OCI-LY7 (cell line): ENCODE measurements at places on chromosomes 5 and 9.

DNA sequence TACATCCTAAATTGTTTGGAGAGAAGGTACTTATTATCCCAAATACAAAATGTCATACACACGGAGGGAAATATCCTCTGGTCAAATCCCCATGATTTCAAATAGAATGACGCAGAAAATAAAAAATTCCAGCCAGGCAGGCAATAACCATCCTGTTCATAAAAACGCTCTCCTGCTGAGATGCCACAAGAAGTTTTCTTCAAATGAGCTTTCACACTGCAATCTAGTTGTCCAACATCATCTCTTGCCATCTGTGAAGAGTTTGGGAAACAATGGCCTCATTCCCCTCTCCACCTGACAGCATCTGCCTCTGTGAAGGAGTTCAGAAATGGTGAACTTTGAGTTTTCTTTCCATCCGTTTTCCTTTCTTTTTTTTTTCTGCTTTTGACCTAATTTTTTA lies 83.3 kb upstream of the SLC30A5 start:
- DNase-seq = no peak

- DNase-seq = no peak
These were observed 129.6 kb downstream of the KCNIP1 start for GRCh38 chr5:170633235-170634081.

GRCh38 chr5:39426746-39427105 lies 1.9 kb upstream of the DAB2 start:
- DNase-seq = no peak

DNA sequence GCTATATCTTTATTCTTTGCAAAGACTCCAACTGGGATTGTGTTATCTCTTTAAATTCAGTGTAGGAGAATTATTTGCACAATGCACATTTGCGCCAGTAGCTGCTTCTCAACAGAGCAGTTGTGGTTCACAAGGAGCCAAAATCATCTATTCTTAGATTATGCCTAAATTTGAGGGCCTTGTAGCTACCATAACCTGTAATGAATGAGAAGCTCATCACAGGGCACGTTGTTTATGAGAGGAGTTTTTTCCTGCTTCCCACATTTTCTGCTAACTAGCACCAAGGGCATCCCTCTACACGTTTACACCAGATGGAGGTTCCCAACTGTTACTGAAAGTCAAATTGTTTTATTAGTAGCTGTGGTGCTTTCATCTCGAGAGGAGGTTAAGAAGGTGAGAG lies 322.4 kb downstream of the TMEM161B start:
- DNase-seq = no peak

DNA sequence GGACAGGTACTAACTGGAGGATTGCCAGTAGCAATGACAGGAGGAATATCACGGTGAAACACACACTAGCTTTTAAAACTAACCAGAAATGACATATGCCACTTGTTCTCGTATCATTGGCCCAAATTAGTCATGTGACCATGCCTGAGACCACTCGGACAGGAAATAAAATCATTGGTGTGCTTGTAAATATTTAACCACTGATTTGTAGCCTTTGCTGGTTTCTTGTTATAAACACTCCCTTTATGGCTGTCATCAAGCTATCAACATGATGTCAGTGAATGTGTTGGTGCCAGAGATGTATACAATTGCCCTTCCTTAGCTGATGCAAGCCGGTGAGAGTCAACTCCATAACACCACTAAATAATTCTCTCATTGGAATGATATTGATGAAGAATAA lies 123.7 kb upstream of the ANKH start:
- no peak for DNase-seq

DNA sequence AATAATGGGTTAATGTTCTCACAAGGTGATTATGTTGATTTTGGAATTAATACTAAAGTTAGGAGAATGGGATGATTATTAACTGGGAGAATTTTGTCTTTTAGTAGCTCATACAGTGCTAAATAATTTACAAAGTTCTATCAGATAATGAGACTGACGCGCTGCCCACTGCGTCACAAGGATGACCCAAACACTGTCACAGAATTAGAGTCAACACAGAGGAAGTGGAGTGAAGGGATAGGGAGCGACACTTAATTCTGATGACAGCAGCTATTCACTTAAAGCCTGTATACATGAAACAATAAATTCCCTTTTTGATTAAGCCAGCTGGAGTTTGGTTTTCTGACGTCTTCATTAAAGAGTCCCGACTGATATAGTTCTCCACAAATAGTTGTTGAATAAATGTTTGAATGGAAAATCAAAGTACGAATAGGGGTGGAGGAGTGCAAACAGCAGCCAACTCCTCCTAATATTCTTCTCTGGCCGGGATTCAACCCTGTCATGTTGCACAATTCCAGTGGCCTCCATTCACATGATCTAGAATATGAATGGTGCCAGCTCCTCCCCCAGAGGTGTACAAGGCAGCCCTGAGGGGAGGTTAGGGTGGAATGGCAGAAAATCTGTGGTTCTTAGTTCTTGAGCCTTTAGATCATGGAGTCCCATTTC lies 140.3 kb downstream of the PCSK1 start:
- no peak for DNase-seq
